Fibroblast of lung (primary cell): ENCODE measurements at places on chromosomes 5 and 9. TPM values are rescaled to one million over a fixed set of nuclear protein-coding genes. Genes with fewer than 3 reads are reported as not detected.
A peak's percentile ranks its signal among the peaks of the same experiment; 100 is the strongest.

Gene LCN15
- polyA plus RNA-seq = not detected in 2 replicates

Gene GABRB2
- polyA plus RNA-seq = 0.01 TPM in 2 replicates

DNA sequence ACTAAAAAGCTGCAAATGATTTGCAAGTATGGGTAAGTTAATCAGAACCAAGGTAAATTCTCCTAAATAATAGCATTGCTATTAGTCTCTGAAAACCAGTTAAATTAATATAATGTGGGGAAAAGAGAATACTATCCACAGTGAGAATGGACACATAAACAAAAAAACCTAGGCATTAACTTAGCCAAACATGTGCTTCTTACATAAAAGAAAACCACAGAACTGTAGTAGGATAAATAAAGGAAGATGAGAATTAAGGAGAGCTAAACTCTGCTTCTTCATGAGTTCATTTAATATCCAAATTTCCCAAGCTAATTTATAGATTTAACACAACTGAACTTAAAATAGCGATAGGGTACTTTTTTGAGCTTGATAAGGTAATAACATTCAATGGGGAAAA is 31.8 kb downstream of the ABCA1 start:
- peak; percentile 23 for DNase-seq
- peaks cover 4% of the 10 kb centered on the region for H3K36me3 ChIP-seq
- no peak overlapping the region for H3K27ac ChIP-seq
- H3K27me3 ChIP-seq = no peaks in the 10 kb centered on the region

Gene TAF1L
- not detected in 2 replicates for polyA plus RNA-seq

Gene CDH12
- polyA plus RNA-seq = 0.02 TPM in 1 of 2 replicates, not detected in the other

Gene MEF2C
- polyA plus RNA-seq = 9.3 and 15.7 TPM in 2 replicates

GRCh38 chr9:131410044-131410491 is 16.2 kb downstream of the PRRC2B start:
- no peak overlapping the region for H3K4me3 ChIP-seq
- H3K4me1 ChIP-seq = peaks cover 31% of the 10 kb centered on the region
- no peaks in the 10 kb centered on the region for H3K36me3 ChIP-seq
- no peaks in the 10 kb centered on the region for H3K27me3 ChIP-seq
- peak; percentile 72 for DNase-seq

Gene SNCB
- polyA plus RNA-seq = 0.22 and 2.3 TPM in 2 replicates

Gene SPATA31A3
- polyA plus RNA-seq = not detected in 2 replicates

DNA sequence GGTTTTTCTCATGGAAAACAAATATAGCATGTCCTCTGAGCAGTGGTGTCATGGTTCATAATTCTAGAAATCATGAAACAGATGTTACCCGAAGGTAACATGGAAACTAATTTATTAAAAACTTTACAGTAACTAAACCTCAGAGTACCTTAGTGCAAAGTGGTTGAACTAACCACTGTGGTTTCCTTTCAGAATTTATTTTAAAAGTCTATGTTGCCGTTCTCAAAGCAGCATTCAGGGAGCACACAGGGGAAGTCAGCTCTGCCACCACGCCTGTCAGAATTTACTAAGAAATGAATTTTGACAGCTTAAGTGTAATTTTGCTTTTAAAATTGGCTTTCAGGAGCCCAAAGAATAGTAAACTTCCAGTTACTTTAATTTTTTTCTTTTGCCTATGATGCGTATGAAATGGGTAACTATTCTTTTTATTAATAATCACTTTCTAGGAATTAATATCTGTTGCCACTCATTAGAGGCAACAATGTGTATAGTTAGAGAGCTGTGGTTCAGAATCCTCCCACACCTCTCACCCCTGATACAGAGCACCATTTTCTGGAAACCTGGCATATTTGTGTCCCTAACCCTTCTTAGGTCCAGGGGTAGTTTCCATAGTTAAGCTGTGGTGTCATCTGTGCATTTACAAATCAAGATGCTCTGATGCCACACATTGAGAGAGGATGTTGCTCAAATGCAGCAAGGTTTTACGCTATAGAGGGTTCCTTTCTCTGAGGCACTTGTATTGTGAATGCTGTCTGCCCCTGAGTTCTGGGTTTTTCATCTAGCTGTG is 202.6 kb downstream of the ZSWIM6 start:
- no peak for DNase-seq
- no peak overlapping the region for H3K4me3 ChIP-seq
- H3K4me1 ChIP-seq = no peaks in the 10 kb centered on the region
- no peak overlapping the region for H3K27ac ChIP-seq
- peaks cover 7% of the 10 kb centered on the region for H3K36me3 ChIP-seq

Gene ANKRD18A
- not detected in 2 replicates for polyA plus RNA-seq
